ENCODE measurements at places on chromosomes 5 and 9.
A peak's percentile ranks its signal among the peaks of the same experiment; 100 is the strongest.

DNA sequence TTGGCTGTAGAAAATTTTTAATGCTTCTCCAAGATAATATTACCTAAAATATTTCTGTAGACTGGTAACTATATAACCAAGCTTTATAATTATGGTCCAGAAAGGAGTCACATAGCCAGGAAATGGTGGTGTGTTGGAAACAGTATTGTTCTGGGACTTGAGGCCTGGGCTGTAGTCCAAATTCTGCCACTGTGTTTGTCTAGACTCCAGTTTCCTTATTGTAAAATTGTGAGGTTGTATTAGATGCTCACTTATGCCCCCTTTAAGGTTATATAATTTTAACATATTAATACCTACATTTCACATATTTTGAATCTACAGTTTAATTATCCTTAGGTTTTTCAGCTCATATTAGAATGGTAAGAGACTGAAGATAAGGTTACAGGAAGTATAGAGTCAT lies 42.4 kb downstream of the STX17 start:
- DNase-seq = peak; percentile 28

GRCh38 chr5:14491015-14491915 lies 90.3 kb upstream of the OTULINL start:
- DNase-seq = no peak

DNA sequence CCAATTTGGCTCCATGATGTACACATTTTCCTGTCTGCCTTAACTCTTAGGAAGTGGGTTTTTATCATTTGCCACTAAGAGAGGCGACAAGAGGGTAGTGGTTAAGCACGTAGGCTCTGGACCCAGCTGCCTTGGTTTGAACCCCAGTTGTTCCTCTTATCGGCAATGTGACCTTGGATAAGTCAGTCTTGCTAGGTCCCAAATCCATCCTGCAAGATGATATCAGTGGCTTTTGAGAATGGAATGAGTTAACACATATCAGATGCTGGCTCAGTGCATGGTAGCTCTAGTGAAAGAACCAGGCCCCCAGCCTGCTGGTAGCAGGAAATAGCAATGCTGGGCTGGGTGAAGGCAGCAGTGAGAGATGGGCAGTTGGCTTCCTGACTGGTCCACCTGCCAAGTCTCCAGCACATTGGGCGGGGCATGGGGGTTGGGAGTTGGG lies 72.5 kb downstream of the STK10 start:
- DNase-seq = no peak

DNA sequence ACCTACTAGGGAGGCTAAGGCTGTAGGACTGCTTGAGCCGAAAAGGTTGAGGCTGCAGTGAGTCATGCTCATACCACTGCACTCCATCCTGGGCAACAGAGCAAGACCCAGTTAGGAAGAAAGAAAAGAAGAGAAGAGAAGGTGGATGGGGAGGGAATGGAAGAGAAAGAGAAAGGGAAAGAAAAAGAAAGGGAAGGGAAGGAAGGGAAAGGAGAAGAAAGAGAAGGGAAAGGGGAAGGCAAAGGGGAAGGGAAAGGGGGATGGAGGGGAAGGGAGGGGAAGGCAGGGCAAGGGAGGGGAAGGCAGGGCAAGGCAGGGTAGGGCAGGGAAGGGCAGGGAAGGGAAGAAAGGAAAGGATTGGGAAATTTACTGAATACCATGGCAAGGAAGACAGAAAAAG lies 157.0 kb downstream of the ACTL7B start:
- no peak for DNase-seq

DNA sequence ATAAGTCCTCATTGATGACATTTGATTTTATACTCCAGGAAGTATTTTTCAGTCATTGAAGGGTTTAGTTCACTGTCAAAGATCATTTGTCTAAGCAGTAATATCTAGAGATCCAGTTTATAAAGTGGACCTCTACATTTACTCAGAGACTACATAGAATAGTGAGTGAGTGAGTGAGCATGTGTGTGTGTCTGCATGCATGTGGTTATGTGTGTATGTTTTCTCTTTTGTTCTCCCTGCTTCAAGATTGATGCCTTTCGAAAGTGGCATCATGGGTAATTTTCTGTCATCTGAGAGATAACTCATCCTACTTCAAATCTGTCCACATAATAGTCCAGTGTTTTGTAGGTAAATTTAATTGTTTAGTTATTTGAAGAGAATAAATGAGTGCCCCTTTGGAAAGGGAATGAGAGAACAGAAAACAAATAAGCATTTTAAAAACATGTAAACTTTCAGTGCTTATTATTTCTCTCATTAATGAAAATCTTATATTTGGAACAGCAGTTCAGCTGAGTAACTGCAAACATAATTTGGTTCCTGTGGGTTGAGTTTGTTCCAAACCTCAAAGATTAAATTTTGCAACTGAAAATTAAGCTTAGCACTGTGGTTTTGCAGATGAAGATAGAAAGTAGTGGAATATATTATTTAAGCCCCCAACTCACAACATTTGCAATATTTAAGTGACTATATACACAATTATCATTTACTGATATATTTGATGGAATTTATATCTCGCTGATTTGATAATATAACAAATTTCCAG lies 1295.1 kb upstream of the C9orf72 start:
- no peak for DNase-seq

- no peak for DNase-seq
Measured at GRCh38 chr5:127096328-127096993, 23.2 kb upstream of the C5orf63 start.

DNA sequence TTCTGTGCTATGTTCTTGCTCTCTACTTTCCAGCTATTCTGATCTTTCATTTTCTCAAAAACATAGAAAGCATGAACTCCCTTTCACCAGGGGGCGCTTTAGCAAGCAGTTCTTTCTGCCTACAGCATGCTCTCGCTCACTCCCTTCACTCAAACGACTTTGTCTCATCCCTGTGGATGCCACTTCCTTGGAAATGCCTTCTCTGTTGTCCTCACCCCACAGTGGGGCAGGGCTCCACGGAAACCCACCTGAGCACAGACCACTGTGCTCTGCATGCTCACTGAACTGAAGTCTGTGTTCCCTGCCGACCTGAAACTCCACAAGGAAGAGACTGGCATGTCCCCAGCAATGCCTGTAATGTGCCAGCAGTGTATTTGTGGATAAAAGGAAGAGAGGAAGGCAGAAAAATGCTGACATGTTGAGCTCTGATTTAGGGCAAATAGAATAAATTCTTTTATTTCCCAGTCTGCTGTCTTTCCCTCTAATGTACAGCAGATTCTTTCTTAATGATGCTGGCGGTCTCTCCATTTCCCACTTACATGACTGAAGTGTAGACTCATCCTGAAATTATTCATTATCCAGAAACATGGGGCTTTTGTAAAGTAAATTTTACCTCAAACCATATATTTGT lies 4.9 kb upstream of the ROR2 start:
- DNase-seq = peak; percentile 65

- no peak for DNase-seq
Measured at GRCh38 chr5:124550731-124551130, 195.7 kb downstream of the ZNF608 start.

DNA sequence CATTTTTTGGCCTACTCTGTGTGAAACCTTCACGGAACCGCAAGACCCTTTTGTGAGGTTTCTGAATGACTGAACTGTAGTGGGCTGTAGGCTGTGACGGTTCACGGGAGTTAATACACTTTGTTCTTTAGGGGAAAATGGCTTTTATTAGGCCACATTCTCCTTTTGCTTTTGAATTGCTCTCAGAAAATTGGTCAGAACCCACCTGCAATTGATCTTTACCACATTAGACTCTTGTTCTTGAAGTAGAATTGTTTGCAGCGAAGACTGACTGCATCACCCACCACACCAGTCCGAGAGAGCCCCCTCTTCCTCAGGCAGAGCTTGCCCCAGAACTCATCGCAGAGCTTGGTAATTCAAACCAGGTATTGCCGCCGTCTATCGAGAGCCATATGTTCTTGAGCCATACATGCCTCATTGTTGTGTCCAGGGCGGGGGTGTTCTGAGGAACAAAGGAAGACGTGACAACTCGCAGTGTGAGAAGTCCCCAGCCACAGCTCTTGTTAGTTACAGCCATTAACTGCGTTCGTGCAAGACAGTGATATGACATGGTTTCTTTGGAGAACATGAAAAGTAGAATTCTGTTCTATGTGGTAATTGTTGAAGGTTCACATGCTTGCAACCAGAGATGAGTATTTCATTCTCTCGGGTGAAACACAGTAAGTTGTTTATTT lies 166.4 kb upstream of the OTULINL start:
- no peak for DNase-seq

- DNase-seq = no peak
Measured at GRCh38 chr5:1235379-1235778, 10.2 kb downstream of the SLC6A18 start.

DNA sequence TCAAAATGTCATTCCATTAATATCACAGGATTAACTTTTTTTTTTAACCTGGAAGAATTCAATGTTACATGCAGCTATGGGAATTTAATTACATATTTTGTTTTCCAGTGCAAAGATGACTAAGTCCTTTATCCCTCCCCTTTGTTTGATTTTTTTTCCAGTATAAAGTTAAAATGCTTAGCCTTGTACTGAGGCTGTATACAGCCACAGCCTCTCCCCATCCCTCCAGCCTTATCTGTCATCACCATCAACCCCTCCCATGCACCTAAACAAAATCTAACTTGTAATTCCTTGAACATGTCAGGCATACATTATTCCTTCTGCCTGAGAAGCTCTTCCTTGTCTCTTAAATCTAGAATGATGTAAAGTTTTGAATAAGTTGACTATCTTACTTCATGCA lies 20.6 kb downstream of the PCA3 start:
- no peak for DNase-seq

- no peak for DNase-seq
Measured at GRCh38 chr9:33137781-33138264, 29.3 kb downstream of the B4GALT1 start.

GRCh38 chr9:133073086-133074014 lies 11.6 kb downstream of the CEL start:
- DNase-seq = no peak

GRCh38 chr5:39283231-39283818 lies 64.0 kb upstream of the FYB1 start:
- peak; percentile 28 for DNase-seq

GRCh38 chr9:133420392-133420827 lies 1.8 kb upstream of the ADAMTS13 start:
- DNase-seq = no peak

GRCh38 chr9:68750786-68751185 lies 45.7 kb downstream of the PIP5K1B start:
- no peak for DNase-seq

GRCh38 chr5:24606971-24607370 lies 37.8 kb downstream of the CDH10 start:
- no peak for DNase-seq

GRCh38 chr9:1946526-1947283 lies 68.4 kb upstream of the SMARCA2 start:
- no peak for DNase-seq

GRCh38 chr5:60340965-60341471 lies 358.9 kb downstream of the DEPDC1B start:
- no peak for DNase-seq

DNA sequence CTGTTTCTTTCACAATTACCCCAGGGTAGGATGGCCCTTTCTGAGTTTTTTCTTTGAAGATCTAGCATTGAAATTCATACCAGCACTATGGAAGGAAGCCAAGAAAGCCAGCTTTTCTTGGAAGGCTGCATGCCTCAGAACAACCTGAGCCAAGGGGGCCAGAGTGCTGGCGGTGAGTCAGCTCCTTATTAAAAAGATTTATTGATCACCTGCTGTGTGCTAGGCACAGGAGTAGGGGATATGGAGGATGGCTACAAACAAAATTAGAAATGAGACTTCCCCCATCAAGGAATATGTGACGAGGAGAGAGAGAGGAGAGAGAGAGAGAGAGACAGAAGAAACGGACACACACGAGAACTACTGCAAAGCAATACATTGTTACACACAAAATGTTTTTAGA lies 184.6 kb upstream of the PUM3 start:
- DNase-seq = no peak

DNA sequence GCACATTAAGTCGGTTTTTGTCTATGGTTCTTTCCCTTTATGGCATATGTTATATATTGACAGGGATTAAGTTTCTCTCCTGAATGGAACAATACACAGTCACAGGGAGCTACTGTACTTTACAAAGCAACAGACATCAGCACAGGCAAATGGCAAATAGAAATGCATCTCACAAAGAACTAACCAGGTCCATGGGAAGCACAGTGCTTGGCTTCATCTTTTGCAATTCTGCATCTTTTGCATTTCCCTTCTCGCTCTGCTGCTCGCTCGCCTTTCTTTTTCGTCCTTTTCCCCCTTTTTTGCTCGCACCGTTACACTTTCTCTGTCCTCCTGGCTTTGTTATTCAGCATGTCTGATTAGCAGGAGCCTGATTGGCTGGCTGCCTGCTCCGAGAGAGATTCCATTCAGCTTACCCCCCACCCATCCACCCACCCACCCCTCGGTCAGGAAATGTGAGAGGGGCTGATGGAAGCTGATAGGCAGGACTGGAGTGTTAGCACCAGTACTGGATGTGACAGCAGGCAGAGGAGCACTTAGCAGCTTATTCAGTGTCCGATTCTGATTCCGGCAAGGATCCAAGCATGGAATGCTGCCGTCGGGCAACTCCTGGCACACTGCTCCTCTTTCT lies at the start of gene ADAMTSL1:
ADAMTSL1 (plus strand) TSS at position 502 of the 628 bp plus-strand sequence; CDS start at position 582, 80 bp downstream.
- DNase-seq = peak; percentile 77

GRCh38 chr9:12414514-12414913 lies 278.7 kb upstream of the TYRP1 start:
- DNase-seq = no peak

- no peak for DNase-seq
Measured at GRCh38 chr9:34456151-34456550, 2.2 kb downstream of the FAM219A start.

GRCh38 chr5:119468286-119468685 lies 16.0 kb downstream of the HSD17B4 start:
- no peak for DNase-seq

DNA sequence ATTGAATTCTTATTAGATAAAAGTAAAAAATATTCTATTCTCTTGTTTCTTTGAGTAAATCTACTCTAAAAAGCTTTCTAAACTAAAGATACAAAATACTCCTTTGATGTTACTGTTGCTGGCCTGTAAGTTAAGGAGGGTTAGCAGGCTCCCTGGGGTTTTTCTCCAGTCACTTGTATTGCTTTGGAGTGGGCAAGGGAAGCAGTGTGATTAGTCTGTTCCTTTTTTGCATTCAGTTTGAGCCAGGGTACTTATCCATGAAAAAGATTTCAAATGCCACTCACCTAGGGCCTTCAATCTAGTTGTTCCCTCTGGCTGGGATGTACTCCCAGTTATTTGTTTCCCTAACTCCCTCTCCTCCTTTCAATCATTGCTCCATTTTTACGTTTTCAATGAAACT lies 256.2 kb upstream of the SMC2 start:
- no peak for DNase-seq

DNA sequence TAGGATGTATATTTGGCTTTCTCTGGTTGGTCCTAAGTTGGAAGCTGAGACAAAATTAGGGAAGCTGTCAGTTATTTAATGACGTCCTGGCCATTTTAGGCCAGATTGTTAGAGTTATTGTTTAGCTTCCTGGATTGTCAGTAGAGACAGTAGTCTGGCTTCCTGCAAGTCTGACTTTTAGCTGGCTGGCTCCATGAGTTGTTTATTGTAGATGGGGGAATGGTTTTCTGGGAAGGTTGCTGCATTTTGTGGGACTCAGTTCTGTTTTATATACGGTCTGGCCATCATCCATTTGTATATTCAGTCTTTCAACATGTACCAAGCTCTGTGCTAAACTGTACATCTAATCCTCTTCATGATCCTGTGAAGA lies 68.3 kb downstream of the SGCD start:
- DNase-seq = peak; percentile 59

Data from left hindlimb (tissue), 1 donor.